ENCODE measurements at places on chromosomes 7 and 10.

DNA sequence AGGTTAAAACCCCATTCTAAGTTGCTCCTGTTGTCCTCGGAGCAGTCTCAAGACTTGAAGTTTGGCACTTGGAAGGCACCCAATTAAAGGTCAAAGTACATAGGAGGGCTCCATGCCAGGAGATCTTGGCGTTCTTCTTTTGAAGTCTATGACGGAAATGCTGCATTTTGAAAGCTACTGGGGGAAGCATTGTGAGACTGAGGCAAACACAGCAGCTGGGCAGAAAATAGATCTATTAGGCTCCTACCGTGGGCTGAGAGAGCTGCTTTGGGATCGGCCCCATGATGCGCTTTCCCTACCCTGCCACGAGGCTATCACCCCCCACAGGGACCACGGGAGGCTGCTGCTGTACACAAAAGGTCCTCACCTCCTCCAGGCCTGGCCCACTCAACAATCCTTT is 20.0 kb downstream of the KIAA1549 start:
- no peak for DNase-seq

DNA sequence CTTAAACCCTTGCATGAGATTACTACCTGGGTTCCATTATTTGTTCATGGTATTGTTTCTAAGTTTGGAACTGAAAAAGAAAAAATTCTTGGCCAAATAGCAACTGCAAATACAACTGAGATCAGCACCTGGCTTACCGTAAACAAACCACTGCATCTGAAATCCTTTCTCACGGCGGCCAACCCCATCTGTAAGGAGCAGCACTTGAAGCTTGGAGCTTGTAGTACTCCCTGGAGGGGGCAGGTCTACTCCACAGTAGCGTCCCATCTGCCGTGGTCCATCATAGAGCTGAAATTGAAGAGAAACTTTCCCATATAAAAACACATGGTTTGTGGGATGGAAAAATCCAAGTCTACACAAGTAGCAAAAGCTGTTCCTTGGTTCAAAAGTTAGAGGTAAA is 109.9 kb downstream of the CUBN start:
- DNase-seq, result no peak

DNA sequence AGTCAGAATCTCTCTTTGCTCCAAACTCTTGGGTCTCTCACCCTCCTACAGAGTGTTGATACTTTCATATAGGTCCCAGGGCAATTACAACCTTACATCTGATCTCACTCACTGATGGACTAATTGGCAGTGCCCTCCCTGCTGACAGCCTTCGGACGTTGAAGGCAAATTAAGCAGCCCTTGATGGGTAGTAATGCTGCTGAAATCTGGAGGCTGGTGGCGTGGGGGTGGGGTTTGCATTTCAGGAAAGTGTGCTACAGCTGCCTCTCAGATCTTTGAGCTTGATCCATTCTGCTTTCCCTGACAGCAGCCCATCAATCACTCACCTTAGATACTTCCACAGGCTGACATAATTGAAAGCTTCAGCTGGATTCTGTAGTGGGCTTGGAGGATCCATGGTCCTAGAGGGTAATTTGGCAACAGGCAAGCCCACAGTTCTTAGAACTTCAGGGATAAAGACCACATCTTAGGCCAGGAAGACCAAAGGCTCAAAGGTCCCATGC is 349.1 kb upstream of the PODXL start:
- no peak for DNase-seq

- no peak for DNase-seq
Observed at GRCh38 chr7:44094365-44094764, 9.8 kb upstream of the AEBP1 start.

DNA sequence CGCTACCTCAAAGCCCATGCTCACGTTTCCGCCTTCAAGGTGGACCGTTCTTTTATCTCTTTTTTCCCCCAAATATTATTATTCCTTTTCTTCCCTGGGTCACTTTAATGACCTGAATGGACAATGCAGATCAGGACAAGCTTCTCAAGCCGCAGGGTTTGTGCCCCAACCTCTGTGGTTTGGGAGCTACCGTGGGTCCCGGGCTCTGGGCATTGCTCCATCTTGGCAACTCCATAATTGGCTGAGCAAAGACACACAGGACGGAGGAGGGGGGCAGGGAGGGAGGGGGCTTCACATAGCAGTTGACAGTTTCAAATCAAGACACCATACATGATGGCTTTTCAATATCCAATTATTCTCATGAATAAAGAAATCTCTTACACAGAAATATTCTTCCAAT is 308.1 kb upstream of the FZD8 start:
- no peak for DNase-seq

- DNase-seq, result no peak
Observed at GRCh38 chr10:36475746-36476145, 649.7 kb upstream of the ANKRD30A start.

DNA sequence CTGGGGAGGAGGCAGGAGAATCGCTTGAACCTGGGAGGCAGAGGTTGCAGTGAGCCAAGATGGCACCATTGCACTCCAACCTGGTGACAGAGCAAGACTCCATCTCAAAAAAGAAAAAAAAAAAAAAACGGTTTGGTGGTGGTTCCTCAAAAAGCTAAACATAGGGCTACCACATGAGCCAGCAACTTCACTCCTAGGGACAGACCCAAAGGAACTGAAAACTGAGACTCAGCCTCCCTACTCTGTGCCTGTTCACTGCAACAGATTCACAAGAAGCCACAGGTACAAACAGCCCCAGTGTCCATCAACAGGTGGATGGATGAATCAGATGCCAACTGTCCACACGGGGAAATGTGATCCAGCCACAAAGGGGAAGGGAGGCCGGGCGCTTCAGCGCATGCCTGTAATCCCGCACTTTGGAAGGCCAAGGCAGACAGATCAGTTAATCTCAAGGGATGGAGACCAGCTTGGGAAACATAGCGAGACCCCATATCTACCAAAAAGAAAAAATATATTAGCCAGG is 79.1 kb upstream of the TNRC18 start:
- DNase-seq, result no peak

- no peak for DNase-seq
Observed at GRCh38 chr7:155972247-155972646, 160.0 kb upstream of the SHH start.

GRCh38 chr10:58412502-58412961 is 27.3 kb downstream of the TFAM start:
- no peak for DNase-seq

GRCh38 chr7:137967143-137968018 is 34.5 kb downstream of the CREB3L2 start:
- DNase-seq, result no peak

GRCh38 chr10:22629852-22630233 is 84.5 kb downstream of the PIP4K2A start:
- no peak for DNase-seq

GRCh38 chr10:72310636-72311035 is 36.9 kb downstream of the DDIT4 start:
- no peak for DNase-seq

- DNase-seq, result no peak
Observed at GRCh38 chr7:72064916-72065315, 347.2 kb downstream of the CALN1 start.

DNA sequence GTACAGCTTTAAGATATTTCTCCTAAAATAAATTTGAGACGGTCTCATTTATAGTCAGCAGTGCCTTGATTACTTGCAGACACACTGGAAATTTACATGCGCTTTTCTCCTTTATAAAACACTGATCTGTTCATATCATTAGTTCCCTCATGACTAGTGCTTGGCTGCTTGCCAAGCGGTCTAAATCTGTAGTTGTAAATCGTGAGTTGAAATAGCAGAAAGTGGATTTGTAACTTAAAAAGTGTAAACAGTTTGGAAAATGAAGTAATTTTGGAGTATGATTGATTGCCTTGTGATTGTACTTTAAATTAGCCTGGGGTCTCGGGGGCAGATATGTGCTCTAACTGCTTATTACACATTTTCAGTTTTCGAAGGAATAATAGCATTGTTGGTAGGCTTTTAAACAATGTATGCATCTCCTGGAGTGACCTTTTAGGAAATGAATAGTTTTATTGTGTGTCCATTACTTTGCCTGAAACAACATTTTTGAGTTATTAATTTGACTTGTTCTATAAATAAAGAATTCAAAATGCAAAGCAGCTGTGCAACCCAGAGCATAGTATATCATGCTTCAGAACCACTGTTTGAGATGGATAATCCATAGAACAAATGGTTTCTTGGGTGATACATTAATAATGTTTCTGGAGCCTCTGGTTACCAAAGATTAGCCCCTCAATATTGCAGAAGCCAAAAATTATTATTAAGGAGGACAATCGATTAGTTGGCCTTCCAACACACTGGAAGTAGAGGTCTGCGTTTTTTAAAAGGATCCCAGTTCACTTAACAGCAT is 73.3 kb downstream of the ARID5B start:
- DNase-seq, result no peak

DNA sequence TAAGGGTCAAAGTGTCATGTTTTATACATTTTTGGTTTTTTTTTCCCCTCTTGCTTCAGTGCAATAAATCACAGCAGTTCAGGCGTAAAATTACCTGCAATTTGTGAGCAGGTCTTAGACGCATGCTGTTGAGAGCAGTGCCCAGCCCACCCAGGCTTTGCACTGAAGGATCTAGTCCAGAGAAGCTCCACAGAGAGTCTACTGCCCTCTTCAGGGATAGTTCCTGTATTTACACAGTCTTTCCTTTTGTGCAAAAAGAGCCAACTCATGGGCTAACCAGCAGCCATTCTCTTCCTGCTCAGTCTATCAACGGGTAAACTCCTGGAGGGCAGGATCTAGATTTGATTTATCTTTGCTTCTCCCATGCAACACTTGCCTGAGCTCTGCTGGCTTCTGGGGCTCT is 82.2 kb upstream of the NAMPT start:
- DNase-seq, result no peak

DNA sequence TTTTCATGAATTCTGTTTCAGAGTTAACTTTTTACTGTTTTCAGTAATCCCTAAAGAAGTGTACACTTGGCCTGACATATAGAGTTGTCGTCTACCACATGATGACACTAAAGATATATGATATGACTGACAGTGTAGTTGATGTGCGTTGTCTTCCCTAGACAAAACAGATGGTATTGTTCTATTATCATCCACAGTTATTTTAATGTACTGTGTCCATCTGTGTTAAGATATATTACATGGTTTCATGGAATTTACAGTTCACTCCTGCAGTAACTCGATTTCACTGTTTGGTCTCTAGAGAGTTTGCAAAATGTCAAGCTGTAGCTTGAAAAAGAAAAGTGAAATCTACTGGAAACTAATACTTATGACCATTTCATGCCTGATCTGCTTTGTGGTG is 18.1 kb downstream of the FOXP2 start:
- DNase-seq, result no peak

- DNase-seq, result no peak
Observed at GRCh38 chr7:1842321-1843221, 172.5 kb downstream of the ELFN1 start.

DNA sequence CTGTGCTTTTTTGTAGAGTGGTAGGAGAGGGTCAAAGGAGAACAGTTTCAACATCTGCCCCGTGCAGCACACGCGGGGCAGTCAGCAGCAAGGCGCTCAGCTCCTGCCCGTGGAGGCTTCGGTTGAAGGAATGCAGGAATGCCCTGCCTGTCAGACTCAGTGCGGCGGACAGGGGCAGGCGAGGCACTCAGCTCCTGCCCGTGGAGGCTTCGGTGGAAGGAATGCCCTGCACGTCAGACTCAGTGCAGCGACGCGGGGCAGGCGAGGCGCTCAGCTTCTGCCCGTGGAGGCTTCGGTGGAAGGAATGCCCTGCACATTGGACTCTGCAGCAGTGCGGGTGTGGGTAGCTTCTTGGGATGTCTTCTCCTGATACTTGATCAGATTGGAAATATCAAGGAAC is 37.0 kb downstream of the PPP2R2D start:
- DNase-seq, result no peak

DNA sequence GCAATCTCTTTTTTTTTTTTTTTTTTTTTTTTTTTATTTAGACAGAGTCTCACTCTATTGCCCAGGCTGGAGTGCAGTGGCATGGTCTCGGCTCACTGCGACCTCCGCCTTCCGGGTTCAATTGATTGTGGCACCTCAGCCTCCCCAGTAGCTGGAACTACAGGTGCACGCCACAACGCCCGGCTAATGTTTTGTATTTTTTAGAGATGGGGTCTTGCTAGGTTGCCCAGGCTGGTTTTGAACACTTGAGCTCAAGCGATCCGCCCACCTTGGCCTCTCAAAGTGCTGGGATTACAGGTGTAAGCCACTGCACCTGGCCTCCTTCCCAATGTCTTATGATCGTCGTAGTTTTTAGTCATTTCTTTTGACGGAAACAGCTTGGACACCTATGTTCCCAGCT is 6.6 kb upstream of the ZNF853 start:
- no peak for DNase-seq

GRCh38 chr10:95517536-95518454 is 43.4 kb downstream of the SORBS1 start:
- no peak for DNase-seq

GRCh38 chr10:129617768-129618167 is 150.7 kb downstream of the MGMT start:
- no peak for DNase-seq

GRCh38 chr7:3538041-3538440 is 237.0 kb downstream of the SDK1 start:
- DNase-seq, result no peak

DNA sequence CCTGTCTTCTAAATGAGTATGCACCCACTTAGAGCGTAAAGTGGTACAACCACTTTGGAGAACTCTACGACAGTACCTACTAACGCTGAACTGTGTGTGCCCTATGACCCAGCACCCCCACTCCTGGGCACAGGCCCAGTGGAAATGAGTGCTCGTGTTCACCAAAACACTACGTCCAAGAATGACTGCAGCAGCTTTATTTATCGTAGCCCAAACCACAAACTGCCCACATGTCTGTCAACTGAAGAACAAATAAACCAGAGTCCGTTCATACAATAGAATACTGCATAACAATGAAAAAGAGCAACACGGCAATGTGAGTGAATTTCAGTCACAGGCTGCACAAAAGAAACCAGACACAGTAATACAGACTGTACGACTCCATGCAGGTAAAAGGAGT is 35.4 kb downstream of the TLL2 start:
- no peak for DNase-seq

DNA sequence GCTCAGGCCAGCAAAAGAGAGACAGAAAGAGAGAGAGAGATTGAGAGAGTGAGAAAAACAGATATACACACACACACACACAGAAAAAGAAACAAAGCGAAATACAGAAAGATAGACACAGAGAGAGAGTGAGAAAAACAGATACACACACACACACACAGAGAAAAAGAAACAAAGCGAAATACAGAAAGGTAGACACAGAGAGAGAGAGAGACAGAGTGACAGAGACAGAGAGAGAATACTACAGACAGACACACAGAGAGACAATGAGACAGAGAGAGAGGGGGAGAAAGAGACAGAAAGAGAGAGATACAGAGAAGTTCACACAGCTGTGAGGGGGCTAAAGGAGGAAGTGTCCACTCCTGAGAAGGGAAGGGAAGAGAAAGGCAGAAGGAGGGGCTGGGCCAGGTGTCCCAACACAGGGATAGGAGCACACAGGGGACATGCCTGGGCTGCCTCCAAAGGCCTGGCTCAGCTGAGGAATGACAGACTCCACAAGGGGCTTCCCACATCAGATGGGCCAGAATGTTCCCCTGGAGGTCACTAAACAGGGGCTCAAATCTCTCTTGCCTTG is 4.3 kb downstream of the GCK start:
- DNase-seq, result no peak

GRCh38 chr7:3119963-3120362 is 76.3 kb upstream of the CARD11 start:
- no peak for DNase-seq

- DNase-seq, result no peak
Observed at GRCh38 chr10:32995066-32995622, 37.1 kb upstream of the ITGB1 start.

Measured in activated CD8-positive, alpha-beta memory T cell treated with anti-CD3 and anti-CD28 coated beads for 1 hour (primary cell).